Tibial artery (tissue), 4 donors: ENCODE measurements at places on chromosomes 7 and 10.

- DNase-seq: no peak
Observed at GRCh38 chr10:72126872-72127232, 38.5 kb upstream of the SPOCK2 start.

DNA sequence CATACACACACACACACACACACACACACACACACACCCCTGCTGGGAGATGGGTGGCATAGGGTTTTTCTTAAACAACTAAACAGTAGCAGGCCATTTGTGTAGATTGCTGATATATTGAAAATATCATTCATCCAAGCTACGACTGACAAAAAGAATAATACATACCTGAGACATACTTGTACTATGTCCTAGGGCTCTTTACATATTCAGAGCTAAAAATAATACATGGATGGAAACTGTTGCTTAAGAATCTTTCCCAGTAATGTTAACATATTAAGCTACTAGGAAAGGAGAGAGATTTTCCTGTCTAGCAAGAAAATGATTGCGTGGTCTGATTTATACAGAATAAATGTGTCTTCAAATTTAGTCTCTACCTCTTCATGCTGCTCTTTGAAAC, 40.2 kb upstream of the TUBB8 start:
- no peak for DNase-seq

- peak; percentile 79 for DNase-seq
Observed at GRCh38 chr10:71622154-71622526, 97.4 kb downstream of the C10orf105 start.

GRCh38 chr10:98432330-98432729, 14.4 kb downstream of the HPS1 start:
- no peak for DNase-seq

GRCh38 chr7:124701955-124702354, 63.6 kb downstream of the GPR37 start:
- no peak for DNase-seq

GRCh38 chr10:88676283-88677060, 12.2 kb downstream of the LIPF start:
- no peak for DNase-seq

DNA sequence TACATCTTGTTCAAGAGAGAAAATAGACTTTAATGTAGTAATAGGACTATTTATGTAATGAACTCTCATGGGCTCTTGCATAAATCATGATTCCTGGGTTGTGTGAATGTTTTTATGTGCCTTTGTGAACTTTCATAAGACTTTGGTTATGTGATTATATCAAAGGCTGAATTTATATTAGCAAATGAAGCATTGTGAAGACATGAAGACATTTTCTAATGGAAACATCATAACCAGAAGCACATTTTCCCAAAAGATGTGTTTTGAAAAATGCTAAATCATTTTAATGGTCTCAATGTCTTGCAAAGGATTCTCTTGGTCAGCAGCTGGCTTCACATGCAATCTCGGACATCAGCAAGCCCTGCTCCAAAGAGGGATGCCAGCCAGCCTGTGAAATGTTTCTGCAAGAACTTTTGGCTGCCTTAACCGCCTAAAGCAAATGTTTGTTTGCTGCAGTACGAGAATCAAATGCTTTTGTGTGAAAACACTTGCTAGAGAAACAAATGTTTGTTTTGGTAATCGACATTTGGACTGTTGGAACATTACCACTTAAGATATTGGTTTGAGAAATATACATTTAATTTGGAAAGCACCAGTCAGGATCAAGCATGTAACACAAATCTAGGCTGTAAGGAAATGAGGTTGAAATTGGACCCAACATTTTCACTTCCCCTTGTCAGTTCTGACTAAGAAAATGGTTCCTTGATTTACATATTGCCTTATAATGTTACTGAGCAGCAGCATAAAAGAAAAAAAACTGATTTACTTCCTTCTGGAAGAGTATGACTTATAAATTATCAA, 102.1 kb downstream of the RTKN2 start:
- peak; percentile 44 for DNase-seq

- DNase-seq: no peak
Observed at GRCh38 chr7:149427096-149427680, 33.7 kb downstream of the ZNF777 start.

- no peak for DNase-seq
Observed at GRCh38 chr10:116974456-116975005, 30.5 kb downstream of the SHTN1 start.

GRCh38 chr10:73495226-73495883, 469 bp downstream of the PPP3CB start:
- peak; percentile 86 for DNase-seq

DNA sequence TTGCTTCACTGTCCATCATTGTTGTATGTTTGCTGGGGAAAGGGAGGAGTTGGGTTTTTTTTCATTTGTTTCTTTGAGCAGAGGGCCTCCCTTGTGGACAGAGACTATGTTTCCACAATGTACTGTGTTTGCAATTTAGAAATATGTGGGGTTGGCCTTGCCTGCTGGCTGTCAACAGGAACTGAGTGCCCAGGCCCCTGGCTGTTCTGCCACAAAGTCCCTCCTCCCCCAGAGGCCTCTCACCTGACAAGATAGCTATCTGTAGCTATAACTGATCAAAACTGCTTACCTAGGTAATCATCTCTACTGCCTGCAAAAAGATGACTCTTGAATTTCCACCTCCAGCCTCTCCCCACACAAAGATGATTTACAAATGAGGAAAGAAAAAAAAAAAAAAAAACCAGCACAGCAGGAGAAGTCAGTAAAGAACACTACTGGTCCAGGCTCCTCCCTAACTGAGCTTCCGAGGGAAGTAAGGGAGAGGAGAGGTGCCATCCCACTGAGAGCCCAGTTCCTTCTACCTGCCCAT, 121.8 kb downstream of the SGMS1 start:
- DNase-seq: no peak

- DNase-seq: no peak
Observed at GRCh38 chr7:97128736-97129135, 11.2 kb downstream of the SDHAF3 start.
